ENCODE measurements at places on chromosomes 12 and 14. TPM values are rescaled to one million over a fixed set of nuclear protein-coding genes. Genes with fewer than 3 reads are reported as not detected.
A peak's percentile ranks its signal among the peaks of the same experiment; 100 is the strongest.

REM2 gene
- total RNA-seq: under 0.01 TPM

FAM90A1 gene
- total RNA-seq: not detected

PEBP1 gene
- total RNA-seq: 129 TPM

LUM gene
- total RNA-seq: 46.1 TPM

KRT5 gene
- not detected for total RNA-seq

MYF6 gene
- total RNA-seq: not detected

LRIG3 gene
- total RNA-seq: 71.2 TPM

PRB3 gene
- total RNA-seq: not detected

DNA sequence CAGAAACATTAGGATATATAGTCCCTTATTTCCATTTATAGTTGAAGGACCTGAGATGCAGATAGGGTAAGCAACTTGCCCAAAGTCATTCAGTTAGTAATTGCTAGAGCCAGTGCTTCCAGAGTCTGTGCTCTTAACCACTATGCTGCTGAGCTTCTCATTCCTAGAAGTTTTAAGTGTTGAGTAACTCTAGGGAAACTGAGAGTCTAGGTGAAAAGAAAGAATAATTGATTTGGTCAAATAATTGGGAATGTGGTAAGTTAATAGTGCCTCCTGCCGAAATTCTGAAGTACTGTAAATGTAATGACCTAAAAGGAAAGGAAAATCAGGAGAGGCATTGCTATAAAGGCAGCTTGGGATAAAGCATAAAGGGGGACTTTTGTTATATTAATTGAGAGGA lies 14.1 kb downstream of the PYROXD1 start:
- peak; percentile 56 for DNase-seq

DNA sequence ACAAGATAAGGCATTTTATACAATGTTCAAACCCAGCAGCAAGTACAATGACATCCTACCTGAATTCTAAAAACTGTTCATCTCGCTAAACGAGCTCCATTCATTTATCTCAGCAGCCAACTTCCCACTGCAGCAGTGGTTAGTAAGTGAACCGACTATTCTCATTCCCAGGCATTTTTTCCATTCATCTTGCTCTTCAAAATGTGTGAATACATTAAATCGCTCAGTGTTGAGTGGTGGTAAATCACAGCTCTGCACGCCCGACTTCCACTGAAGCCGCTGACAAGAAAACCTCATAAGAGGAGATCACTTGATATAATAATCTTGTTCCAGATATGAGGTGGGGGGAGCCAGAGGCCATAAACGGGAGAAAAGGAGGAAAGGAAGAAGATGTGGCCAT lies 746.2 kb upstream of the USP15 start:
- DNase-seq: no peak

DNA sequence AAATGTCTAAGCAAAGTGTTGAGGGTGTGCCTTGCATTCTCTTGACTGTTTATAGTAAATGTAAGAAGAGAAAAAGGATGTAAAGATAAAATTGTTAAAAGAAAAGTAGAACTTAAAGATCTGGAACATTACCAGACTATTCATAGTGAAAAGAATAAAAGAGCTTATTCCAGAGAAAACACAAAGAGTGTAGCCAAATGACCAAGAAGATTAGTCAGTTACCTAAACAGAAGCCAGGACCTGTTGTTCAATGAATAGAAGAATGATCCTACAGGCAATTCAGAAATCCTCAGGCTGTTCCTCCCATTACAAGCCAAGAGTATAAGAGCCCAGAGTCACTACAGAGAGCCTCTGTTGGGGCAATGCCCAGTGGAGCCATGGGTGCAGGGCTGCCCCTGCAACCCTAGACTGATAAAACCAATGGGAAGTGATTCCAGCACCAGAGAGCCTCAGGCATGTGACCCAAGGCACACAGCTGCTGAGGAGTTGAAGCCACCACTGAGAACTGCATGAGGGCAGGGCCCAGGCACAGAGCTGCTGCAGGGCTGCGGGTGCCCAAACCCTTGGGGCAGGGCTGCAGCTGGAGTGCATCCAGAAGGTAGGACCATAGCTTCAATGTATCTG lies 91.1 kb upstream of the SLC38A4 start:
- DNase-seq: peak; percentile 33

DNA sequence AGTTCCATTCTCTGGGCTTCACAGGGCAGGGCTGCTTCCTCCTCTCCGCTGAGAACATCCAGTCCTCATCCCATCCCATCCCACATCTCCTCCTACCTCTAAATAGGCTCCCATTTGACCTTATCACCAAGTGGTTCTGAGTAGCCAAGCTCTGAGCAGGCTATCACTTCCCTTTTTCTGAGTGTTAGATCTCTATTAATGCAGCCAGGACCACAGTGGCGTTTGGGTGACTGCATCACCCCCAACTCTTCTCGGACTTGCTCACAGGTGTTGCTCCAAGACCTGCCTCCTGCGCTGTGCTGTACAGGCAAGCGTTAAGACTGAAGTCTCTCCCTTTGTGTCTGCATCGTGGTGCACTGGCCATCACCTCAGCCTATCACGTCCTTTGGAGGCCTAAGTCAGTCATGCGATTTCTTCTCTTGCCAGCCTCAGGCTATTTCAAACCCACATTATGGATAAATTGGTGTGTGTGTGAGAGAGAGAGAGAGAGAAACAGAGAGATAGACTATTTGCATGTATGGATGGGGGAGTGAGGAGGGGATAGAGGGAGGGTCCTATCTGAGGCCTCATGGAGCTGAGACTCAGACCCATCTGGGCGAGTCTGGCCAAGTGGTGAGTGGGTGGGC lies 12.4 kb upstream of the HHIPL1 start:
- no peak for DNase-seq

GRCh38 chr12:57476162-57476992 lies 3.3 kb downstream of the ARHGAP9 start:
- no peak for DNase-seq

- DNase-seq: no peak
Observed at GRCh38 chr12:100447381-100447780, 26.3 kb upstream of the NR1H4 start.

GRCh38 chr12:104779134-104779533 lies 179.0 kb downstream of the SLC41A2 start:
- DNase-seq: no peak

DNA sequence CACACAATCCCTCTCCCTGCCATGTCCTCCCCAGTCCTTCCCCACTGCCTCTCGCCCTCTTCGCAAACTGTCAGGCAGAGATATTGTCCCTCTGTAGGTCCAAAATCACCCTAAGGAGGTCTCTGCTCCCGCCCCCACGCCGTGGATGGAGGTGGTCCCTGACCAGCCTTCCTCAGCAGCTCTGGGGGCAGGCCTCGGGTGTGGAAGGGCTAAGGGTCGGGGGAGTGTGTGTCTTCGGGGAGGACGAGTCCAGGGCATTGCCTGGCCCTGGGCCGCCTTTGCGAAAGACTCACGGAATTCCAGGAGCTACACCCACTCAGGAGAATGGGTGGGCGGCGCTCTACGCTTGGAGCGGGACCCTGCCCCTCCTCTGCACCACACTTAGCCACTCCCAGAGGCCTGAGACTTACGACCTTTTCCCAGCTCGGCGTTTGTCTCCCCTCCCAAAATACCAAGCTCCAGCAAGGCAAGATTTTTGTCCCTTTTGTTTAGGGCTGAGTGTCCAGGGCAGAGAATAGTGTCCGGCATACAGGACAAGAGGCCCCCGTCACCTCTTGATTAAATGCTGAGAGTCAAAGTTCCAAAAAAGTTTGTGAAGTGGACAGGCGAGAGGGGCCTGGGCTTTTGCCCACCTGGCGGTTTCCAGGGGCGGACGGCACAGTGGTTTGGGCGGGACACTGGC lies 881 bp downstream of the PYGL start:
- DNase-seq: peak; percentile 28

- no peak for DNase-seq
Observed at GRCh38 chr14:87000081-87000480, 992.9 kb downstream of the GALC start.

- no peak for DNase-seq
Observed at GRCh38 chr12:2403221-2403976, 350.6 kb downstream of the CACNA1C start.

DNA sequence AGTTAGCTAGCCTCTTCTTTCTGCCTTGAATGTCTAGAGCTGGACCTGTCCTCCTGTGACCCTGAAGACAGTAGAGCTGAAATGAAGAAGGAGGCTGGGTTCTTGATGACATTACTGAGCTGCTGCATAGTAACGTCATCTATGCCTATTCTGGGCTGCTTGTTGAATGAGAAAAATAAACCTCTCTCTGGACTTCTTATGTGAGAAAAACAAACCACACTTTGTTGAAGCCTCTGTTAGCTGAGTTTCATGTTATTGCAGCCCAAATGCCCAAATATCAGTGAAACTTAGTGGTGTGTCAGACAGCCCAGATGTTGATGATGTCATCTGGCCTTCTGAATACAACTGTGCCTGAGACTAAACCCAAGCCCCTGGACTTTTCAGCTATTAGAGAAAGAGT lies 67.0 kb upstream of the MAX start:
- DNase-seq: peak; percentile 89

- no peak for DNase-seq
Observed at GRCh38 chr14:22748631-22749068, 17.8 kb upstream of the OXA1L start.

GRCh38 chr14:63454863-63455622 lies 88.1 kb downstream of the PPP2R5E start:
- DNase-seq: peak; percentile 54

DNA sequence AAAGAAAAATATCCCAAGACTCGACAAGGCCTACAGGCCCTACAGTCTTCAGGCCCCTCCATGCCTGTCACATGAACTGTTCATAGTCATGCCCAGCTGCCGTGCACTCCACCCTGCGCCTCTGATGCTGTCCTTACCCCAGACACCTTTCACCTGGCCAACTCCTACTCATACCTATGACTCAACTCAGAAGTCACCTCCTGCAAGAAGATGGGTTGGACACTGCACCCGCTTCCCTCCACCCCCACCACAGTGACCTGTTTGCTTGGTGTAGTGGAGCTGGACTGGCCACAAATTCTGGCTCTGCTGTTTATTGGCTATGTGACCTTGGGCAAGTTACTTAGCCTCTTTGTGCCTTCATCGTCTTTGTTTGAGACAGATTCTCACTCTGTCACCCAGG lies 56.2 kb downstream of the PHETA1 start:
- no peak for DNase-seq
